ENCODE measurements at places on chromosomes 4 and X.

GRCh38 chr4:80446664-80447063, 111.1 kb downstream of the CFAP299 start:
- no peak overlapping the region for H3K4me3 ChIP-seq
- no peak for DNase-seq
- H3K27ac ChIP-seq, result no peak overlapping the region
- no peaks in the 10 kb centered on the region for H3K27me3 ChIP-seq
- no peaks in the 10 kb centered on the region for H3K36me3 ChIP-seq
- no peaks in the 10 kb centered on the region for H3K4me1 ChIP-seq

DNA sequence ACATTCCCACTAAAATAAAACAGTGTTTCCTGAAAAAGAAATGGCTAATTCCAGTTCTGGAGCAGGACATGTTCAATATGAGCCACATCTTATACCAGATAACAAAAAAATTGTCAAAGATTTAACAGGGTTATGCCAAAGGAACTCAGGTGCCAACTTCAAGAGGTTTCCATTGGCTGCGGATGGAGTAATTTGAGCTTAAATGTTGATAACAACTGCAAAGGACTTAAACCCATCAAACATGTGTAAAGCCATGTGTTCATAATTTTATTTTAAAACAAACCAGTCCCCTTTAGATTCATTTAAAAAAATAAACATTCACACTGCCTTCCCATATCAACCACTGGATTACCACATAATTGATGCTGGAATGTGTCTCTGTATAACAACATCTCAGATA, 156.4 kb upstream of the PCDH18 start:
- H3K27ac ChIP-seq, result no peak overlapping the region
- no peaks in the 10 kb centered on the region for H3K36me3 ChIP-seq
- no peaks in the 10 kb centered on the region for H3K27me3 ChIP-seq

- H3K4me1 ChIP-seq, result no peaks in the 10 kb centered on the region
- peaks cover 4% of the 10 kb centered on the region for H3K27me3 ChIP-seq
- DNase-seq, result no peak
- H3K4me3 ChIP-seq, result no peak overlapping the region
- no peaks in the 10 kb centered on the region for H3K36me3 ChIP-seq
These were observed 21.7 kb downstream of the PPP2R2C start for GRCh38 chr4:6450709-6451108.

GRCh38 chr4:174461466-174462106, 60.7 kb downstream of the HPGD start:
- no peak overlapping the region for H3K4me3 ChIP-seq
- H3K27ac ChIP-seq, result no peak overlapping the region
- no peaks in the 10 kb centered on the region for H3K36me3 ChIP-seq
- DNase-seq, result no peak
- H3K4me1 ChIP-seq, result no peaks in the 10 kb centered on the region
- H3K27me3 ChIP-seq, result no peaks in the 10 kb centered on the region

GRCh38 chrX:148281920-148282319, 218.5 kb upstream of the AFF2 start:
- H3K4me3 ChIP-seq, result no peak overlapping the region
- no peaks in the 10 kb centered on the region for H3K27me3 ChIP-seq
- H3K36me3 ChIP-seq, result no peaks in the 10 kb centered on the region
- no peak for DNase-seq

GRCh38 chrX:133380711-133381619, 34.3 kb downstream of the GPC4 start:
- H3K27me3 ChIP-seq, result no peaks in the 10 kb centered on the region
- H3K36me3 ChIP-seq, result no peaks in the 10 kb centered on the region
- no peak overlapping the region for H3K4me3 ChIP-seq
